ENCODE measurements at places on chromosomes 11 and 22.

- no peak overlapping the region for H3K27ac ChIP-seq
- no peaks in the 10 kb centered on the region for H3K36me3 ChIP-seq
- H3K4me3 ChIP-seq, result no peak overlapping the region
- no peaks in the 10 kb centered on the region for H3K4me1 ChIP-seq
- no peaks in the 10 kb centered on the region for H3K27me3 ChIP-seq
Observed at GRCh38 chr11:102666331-102666957, 39.1 kb downstream of the MMP27 start.

GRCh38 chr11:2208691-2209369 is 37.2 kb upstream of the TH start:
- no peaks in the 10 kb centered on the region for H3K4me1 ChIP-seq
- no peak overlapping the region for H3K27ac ChIP-seq
- H3K36me3 ChIP-seq, result no peaks in the 10 kb centered on the region

GRCh38 chr22:27445881-27446280 is 355.7 kb downstream of the MN1 start:
- peak; percentile 68 for DNase-seq
- no peaks in the 10 kb centered on the region for H3K36me3 ChIP-seq
- peaks cover 7% of the 10 kb centered on the region for H3K4me1 ChIP-seq
- no peak overlapping the region for H3K27ac ChIP-seq
- no peak overlapping the region for H3K4me3 ChIP-seq

GRCh38 chr11:11588891-11589290 is 32.9 kb downstream of the GALNT18 start:
- H3K36me3 ChIP-seq, result no peaks in the 10 kb centered on the region
- peak; percentile 1 for DNase-seq
- no peaks in the 10 kb centered on the region for H3K27me3 ChIP-seq
- no peak overlapping the region for H3K27ac ChIP-seq

All from heart left ventricle (tissue), 16 donors.